ENCODE measurements at places on chromosomes 5 and 9. TPM values are rescaled to one million over a fixed set of nuclear protein-coding genes. Genes with fewer than 3 reads are reported as not detected.

Gene MYOT
- 10.9 TPM for total RNA-seq

Gene C1QTNF3
- total RNA-seq = 11.7 TPM

Gene PCDHA4
- total RNA-seq = 0.85 TPM

Gene PCDHGA8
- 5.3 TPM for total RNA-seq

Gene GABRB2
- total RNA-seq = 0.13 TPM

Gene PCDHGB6
- total RNA-seq = 12.4 TPM

Gene RANBP17
- 14.8 TPM for total RNA-seq

Gene YIPF5
- total RNA-seq = 47.8 TPM

Gene GDA
- total RNA-seq = 2.4 TPM

Gene ADAMTS13
- total RNA-seq = 4.6 TPM

Gene SLCO6A1
- not detected for total RNA-seq

Gene GRIA1
- total RNA-seq = 1.4 TPM

Gene PCDHGA2
- 13.5 TPM for total RNA-seq

Gene DDX4
- total RNA-seq = not detected

Gene SGCD
- total RNA-seq = 32.9 TPM

Data from sciatic nerve (tissue), 2 donors.